ENCODE measurements at places on chromosomes 7 and 10. TPM values are rescaled to one million over a fixed set of nuclear protein-coding genes. Genes with fewer than 3 reads are reported as not detected.

Gene SFTPD
- polyA plus RNA-seq: not detected

GRCh38 chr10:97336006-97336405, 1.5 kb upstream of the FRAT2 start:
- no peak for DNase-seq

Gene GPR15LG
- polyA plus RNA-seq: 0.40 TPM

GRCh38 chr10:95266674-95267095, 24.1 kb downstream of the PDLIM1 start:
- DNase-seq: peak; percentile 19

GRCh38 chr10:104329735-104330134, 8.5 kb downstream of the ITPRIP start:
- DNase-seq: no peak

- DNase-seq: no peak
Measured at GRCh38 chr10:133238466-133238804, 780 bp downstream of the VENTX start.

- no peak for DNase-seq
Measured at GRCh38 chr10:63593576-63593975, 72.4 kb downstream of the REEP3 start.

DNA sequence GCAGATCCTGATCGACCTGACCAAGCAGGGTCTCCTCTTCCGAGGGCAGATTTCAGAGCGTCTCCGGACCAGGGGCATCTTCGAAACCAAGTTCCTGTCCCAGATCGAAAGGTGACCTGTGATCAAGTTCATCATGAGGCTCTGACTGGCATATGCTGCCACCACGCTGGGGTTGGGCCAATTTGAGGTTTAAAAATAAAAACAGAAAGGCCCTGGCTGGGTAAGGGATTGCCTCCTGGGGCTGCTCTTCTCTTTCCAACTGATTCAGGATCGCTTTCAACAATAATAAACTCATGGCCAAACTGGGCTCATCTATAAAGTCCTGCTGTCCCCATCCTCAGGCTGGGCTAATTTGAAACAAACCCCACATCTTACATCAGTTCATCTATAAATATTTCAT, 17.1 kb upstream of the HK1 start:
- DNase-seq: no peak
